Foreskin melanocyte (primary cell): ENCODE measurements at places on chromosomes 3 and 15.

DNA sequence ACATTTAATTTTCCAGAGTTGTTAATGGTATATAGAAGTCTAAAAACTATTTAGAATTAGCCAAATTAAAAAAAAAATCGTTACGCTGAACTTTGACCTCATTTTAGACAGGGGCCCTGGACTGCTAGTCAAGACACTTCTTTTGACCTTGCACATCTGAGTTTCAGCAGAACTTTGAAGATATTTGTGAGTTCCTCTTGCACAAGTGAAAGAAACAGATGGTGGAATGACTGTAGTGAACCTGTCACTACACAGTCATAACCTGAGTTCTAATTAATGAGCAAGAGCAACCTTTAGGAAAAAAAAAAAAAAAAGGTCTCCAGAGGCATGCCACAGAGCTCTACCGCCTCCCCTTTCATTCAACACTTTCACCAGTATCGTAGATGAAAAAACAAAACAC lies 5.3 kb downstream of the MYO5C start:
- no peak for DNase-seq

GRCh38 chr3:151686257-151686656 lies 47.5 kb upstream of the AADACL2 start:
- DNase-seq: no peak

GRCh38 chr15:77825546-77825945 lies 192.8 kb upstream of the LINGO1 start:
- no peak for DNase-seq

GRCh38 chr3:189286188-189286587 lies 114.4 kb downstream of the TPRG1 start:
- no peak for DNase-seq

- DNase-seq: no peak
These were observed 22.4 kb downstream of the SLMAP start for GRCh38 chr3:57778494-57778893.

GRCh38 chr3:127744875-127745274 lies 72.1 kb downstream of the ABTB1 start:
- DNase-seq: no peak

DNA sequence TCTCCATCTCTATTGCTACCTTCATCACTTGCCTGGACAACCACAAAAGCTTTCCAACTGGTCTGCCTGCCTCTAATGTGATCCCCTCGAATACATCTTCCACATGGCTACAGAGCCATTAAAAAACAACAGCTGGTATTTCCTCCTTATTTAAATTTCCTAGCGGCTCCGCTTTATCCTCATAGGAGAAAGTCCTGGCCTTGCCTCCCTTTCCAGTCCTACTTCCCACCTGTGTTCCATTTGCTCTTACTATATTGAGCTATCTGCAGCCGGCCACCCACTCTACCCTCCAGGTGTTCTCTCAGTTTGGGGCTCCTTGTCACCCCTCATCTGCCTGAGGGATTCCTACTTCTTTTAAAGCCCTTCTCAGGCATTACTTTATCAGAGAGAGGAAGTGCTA lies 49.7 kb upstream of the TSPAN3 start:
- DNase-seq: no peak

GRCh38 chr3:184239221-184239620 lies 9.5 kb downstream of the ALG3 start:
- no peak for DNase-seq

DNA sequence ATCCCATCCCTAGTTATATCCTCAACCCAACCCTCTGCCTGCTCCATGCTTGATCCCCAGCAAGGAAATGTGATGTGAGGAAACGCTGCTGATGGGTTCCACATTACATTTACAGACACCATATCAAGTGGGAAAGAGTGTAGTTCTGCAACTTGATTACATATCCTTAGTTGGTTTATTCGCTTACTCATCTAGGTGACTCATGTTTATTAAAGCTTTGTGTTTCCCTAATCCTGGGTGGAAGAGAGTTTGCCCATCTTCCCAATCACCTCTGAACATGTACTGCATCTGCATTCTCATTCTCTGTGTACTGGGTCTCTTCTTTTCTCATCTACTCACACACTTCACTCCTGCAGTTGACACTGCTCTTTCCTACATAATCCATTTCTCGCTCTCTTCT lies 91.7 kb upstream of the PDZRN3 start:
- no peak for DNase-seq

DNA sequence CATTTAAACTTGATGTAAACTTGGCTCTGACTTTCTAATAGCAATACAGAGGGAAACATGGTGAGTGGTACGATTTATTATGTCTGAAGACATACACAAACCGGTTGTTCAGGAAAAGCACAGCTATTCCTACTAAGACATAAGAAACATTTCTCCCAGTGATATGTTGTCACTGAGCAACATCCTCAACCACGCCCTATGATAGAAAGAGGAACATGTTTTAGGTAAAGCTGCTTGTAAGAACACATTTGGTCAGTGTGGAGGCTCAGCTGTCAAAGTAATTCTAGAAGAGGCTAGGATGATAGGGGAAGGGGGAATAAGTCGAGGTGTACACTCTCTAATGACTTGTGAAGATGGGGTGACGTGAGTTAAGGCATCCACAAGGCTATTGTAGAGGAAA lies 42.7 kb upstream of the B3GNT5 start:
- DNase-seq: no peak

- no peak for DNase-seq
These were observed 25.6 kb downstream of the MITF start for GRCh38 chr3:69764861-69765260.

GRCh38 chr15:68401496-68402431 lies 30.2 kb downstream of the ITGA11 start:
- DNase-seq: no peak

- no peak for DNase-seq
These were observed 44.0 kb downstream of the IDH2 start for GRCh38 chr15:90058308-90058707.

DNA sequence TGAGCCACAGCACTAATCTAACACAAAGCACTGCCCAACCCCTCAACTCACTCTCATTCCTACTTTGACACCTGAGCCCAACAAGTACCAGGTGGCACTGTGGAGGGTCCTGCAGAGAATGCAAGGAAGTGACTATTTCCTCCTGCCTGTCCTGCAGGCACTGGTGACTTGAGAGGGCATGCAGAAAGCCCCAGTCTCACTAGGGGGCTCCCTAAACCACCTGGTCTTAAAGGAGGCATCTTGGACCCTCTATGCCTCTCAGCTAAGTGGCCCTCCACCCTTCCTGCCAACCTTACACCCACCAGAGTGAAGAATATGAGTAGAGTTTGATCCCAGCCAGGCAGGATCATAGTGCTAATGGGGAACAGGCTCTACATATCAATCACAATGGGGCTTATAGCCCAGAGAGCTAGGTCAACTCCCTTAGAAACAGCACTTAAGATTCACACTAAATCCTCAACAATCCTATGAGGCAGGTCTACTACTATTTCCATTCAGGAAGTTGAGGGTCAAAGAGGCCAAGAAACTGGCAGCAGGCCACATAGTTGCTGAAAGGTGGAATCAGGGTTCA lies 15.2 kb downstream of the TRAIP start:
- no peak for DNase-seq

GRCh38 chr3:58556001-58556400 lies 19.0 kb upstream of the ACOX2 start:
- no peak for DNase-seq

GRCh38 chr15:86159468-86159867 lies 79.8 kb downstream of the AGBL1 start:
- DNase-seq: peak; percentile 70

- no peak for DNase-seq
These were observed 30.2 kb upstream of the MORF4L1 start for GRCh38 chr15:78842519-78842918.

GRCh38 chr3:127072221-127072771 lies 89.4 kb downstream of the PLXNA1 start:
- no peak for DNase-seq

- no peak for DNase-seq
These were observed at the start of gene ROBO2 for GRCh38 chr3:77039606-77040171. Gene ROBO2 (plus strand): TSS chr3:77040099. CDS start chr3:77040786, 687 bp downstream.

DNA sequence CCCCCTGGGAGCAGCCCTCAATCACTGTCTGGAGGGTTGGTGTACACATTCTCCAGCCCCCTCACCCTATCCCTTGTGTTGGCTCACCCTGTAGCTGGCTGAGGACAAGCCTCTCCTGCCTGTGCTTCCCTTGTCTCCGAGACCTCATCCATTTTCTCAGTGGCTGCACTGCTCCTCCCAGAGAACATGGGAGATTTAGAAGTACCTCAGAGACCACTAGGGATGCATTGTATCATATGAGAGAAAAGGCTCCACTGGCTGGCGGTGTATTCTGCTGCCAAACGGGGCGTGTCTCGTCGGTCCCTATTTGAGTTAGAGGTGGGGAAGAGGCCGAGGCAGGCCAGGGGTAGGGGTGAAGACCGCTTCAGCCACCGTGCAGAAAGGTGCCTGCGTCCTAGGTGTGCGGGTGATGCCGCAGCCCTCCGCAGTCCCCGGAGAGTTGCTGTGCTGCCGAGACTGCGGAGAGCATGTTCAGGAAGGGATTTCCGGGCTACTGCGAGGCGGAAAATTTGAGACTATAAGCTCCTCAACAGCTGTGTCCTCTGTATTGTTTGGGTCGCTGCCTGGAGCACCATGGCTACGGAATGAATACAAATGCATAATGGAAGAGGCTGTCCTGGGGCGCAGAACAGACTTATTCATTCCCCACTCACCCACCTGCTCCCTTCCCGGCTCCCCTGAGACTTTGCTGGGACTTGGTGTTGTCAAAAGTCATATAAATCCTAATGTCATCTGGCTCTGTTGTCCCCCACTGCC lies 43.8 kb downstream of the SPSB4 start:
- DNase-seq: peak; percentile 28

- no peak for DNase-seq
These were observed 14.6 kb upstream of the PCCB start for GRCh38 chr3:136235545-136235944.

DNA sequence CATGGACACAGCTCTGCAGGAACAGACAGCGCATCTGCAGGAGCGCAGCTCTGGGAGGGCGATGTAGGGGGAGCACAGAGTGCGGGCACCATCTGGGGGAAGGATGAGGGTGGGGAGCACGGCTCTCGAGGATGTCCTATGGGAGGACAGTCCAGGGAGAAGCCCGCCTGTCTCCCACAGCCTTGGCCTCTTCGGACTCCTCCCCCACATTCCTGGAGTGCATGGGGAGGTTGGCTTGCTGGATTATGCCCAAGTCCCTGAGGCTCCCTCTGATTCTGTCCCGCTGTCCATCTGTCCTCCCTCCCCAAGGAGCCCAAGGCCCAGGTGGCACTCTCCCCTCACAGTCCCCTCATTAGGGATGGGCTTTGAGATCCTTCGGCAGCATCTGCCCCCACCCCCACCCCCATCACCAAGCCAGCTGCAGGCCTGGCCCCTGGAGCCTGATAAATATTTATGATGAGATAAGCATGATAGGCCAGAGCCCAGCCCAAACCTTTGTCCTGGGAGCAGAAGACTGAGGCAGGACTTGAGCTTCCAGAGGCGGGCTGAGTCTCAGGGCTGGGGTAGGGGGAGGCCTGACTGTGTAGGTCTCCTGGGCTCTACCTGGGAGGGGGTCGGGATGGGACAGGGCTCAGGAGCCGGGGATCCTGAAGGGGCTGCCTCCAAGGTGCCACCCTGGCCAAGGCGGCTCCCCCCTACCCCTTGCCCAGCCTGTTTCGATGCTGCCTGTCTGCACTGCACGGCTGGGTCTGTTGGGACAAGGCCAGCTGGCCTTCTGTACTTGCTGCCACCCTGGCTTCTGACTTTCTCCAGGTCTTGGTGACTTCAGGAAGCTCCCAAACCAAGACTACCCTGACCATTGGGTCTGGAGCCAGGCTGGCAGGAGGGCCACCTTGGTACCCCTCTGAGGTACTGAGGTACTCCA lies 28.6 kb upstream of the SEMA3F start:
- no peak for DNase-seq

DNA sequence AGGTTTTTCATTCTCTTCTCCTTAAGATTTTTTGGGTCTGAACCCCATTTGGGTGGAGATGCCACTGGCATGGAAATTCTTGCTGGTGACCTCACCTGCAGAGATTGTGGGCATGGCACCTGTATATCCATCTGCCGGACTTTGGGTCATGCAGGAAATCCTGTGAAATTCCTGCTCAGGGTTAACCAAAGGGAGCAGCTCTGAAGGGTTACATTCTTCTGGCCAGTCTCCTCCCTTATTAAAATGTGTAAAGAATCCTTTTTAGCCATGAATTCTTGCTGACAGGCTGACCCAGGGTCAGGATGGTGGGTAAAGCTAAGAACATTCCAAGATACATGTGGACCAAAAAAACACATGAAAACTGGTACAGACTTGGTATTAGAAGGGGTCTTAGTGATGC lies 27.4 kb downstream of the ARHGEF26 start:
- no peak for DNase-seq

DNA sequence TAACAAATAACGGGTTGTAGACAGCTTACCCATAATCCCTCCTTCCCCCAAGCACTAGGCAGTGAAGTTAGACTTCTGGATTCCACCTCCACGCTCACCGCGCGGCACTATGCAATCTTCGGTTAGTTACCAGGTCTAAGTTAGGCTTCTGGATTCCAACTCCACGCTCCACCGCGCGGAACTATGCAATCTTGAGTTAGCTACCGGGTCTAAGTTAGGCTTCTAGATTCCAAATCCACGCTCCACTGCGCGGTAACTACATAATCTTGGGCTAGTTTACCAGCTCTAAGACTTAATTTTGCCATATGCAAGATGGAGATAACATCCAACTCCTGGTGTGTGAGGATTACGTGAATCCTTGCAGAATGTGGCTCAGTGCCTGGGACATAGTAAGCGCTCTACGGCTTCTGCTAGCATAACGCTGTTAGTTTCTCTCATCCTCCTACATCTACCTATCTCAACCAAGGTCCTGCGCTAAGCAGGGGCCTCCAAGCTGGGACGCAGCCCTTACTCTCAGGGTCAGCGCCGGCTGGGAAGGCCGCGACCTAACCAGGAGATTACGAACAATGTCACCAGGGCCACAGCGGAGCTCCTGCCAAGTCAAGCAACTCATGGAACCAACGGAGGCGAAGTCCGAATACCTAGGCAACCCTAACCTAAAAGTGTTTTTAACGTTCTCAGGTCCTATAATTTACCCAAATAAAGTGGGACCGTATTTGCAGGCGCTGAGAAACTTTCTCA lies 497 bp upstream of the RPLP1 start:
- DNase-seq: no peak

DNA sequence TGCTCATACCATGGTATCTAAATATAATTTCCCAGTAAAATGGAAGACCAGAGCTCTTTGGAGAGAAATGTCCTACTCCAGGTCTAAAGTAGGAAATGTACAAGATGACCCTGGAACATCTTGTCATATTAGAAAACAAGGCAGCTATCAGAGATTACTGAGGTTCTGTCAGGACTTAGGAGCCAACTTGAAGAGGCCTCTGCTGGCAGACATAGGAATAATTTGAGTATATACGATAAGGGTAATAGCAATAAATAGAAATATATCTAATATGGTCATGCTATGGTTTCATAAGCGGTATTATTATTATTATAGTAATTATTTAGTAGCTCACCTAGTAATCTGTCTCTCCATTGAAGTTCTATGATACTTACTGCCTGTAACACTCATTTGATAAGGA lies 224.2 kb downstream of the SOX2 start:
- no peak for DNase-seq

GRCh38 chr3:120637851-120638559 lies 41.9 kb downstream of the NDUFB4 start:
- no peak for DNase-seq

- DNase-seq: peak; percentile 68
These were observed 27.3 kb downstream of the DUT start for GRCh38 chr15:48358229-48359152.
